GM20000 (cell line): ENCODE measurements at places on chromosomes 7 and 10.

GRCh38 chr10:15763006-15763405 lies 43.3 kb upstream of the ITGA8 start:
- DNase-seq, result no peak

DNA sequence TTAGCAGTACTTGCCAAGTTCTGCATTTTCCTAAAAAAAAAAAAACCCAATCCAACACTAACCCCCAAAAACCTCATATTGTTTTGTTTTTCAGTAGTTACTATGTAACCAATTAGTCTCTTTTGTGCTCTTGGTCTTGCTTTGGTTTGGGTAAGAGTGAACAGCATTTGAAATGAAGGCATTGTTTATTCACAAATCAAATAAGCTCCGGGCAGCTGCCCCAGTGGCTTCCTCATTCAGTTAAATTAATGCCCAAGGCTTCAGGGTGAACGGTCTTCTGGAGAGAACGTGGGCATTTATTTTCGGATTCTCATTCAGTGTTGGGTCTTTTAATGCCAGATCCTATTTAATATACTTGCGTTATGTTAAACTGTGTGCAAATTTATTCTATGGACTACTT lies 108.7 kb downstream of the GFRA1 start:
- DNase-seq, result no peak

GRCh38 chr10:48224979-48225560 lies 49.4 kb downstream of the FRMPD2 start:
- DNase-seq, result no peak

- DNase-seq, result no peak
Observed at GRCh38 chr7:2969398-2970306, 74.0 kb downstream of the CARD11 start.

GRCh38 chr7:134562136-134562535 lies 13.2 kb downstream of the AKR1B15 start:
- DNase-seq, result no peak

DNA sequence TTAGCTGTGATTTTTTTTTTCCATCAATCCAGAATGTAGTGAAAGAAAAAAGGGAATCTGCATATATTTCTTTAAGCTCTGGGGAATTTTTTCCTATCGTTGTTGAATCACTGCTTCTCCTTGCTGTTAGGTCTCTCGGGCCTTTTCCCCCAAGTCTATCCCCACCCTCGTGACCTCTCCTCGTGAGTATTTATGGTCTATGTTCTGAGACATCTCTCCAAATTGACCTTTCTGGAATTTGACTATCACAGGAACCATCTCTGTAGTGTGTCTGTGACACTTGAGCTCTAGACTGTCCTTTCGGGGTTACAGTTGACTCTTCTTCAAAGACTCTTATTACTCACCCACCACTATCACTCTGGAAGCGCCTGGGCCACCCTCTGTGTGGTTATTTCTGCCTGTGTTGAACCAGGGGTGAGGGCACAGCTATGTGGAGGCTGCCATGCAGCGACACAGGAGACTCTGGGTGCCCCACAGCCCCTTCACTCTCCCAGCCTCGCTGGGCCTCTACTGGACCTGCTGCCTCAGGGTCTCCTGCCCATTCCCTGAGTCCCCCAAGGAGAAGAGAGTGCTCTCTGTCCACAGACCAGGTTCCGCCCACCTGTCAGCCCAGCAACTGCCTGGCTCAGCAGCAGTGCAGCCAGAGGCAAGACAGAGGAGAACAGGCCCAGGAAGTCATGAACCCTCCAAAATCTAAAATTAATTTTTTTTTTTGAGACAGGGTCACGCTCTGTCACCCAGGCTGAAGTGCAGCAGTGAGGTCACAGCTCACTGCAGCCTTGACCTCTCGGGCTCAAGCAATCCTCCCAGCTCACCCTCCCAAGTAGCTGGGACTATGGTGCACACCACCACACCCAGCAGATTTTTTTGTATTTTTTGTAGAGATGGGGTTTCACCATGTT lies 45.7 kb upstream of the PTPRN2 start:
- no peak for DNase-seq

DNA sequence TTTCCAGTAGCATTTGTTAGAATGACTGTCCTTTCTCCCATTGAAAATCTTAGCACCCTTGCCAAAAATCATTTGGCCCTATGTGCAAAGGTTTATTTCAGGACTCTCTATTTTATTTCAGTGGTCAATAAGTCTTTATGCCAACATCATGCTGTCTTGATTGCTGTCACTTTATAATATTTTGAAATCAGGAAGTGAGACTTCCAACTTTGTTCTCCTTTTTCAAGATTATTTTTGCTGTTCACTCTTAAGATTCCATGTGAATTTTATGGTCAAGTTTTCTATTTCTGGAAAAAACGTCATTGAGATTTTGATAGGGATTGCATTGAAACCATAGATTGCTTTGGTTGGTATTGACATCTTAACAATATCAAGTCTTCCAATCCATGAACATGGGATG lies 65.1 kb downstream of the PAXIP1 start:
- DNase-seq, result no peak

- DNase-seq, result peak; percentile 59
Observed at GRCh38 chr7:35725280-35725680, 30.3 kb upstream of the HERPUD2 start.

DNA sequence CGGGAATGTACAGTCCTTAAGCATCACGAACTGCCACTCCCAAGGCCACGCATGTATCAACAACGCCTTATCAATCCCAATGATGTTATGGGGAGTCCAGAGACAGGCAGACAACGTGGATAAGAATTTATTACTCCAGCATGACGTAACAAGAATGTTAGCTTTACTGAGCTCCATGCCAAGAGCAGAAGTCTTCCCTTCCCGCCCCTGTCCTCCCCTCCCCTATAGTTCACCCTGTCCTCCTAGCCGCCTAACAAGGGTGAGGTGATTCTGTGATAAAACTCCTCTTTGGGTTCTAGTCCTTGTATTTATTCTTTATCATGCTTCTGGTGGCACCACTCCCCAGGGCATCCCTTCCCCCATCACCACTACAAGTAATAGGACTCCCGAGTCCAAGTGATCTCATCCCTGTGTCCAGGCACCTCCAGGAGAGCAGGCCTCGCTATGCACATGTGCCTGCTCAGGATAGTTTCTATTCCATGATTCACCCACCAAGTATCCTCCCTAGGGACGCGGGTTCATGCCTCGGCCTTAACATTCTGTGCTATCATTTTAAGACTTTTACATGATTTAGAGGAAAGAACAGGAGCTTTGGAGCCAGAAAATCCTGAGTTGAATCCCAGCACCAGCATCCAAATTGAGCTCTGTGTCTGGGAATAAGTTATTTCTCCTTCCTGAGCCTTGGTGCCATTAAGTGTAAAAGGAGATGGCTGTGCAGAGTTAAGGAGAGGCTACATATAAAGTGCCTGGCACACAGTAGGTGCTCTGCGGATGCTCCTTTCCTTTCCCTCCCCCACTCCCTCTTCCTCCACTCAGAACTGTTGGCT lies 15.4 kb downstream of the GSDME start:
- DNase-seq, result no peak

GRCh38 chr7:32881074-32881982 lies 10.2 kb downstream of the KBTBD2 start:
- no peak for DNase-seq

DNA sequence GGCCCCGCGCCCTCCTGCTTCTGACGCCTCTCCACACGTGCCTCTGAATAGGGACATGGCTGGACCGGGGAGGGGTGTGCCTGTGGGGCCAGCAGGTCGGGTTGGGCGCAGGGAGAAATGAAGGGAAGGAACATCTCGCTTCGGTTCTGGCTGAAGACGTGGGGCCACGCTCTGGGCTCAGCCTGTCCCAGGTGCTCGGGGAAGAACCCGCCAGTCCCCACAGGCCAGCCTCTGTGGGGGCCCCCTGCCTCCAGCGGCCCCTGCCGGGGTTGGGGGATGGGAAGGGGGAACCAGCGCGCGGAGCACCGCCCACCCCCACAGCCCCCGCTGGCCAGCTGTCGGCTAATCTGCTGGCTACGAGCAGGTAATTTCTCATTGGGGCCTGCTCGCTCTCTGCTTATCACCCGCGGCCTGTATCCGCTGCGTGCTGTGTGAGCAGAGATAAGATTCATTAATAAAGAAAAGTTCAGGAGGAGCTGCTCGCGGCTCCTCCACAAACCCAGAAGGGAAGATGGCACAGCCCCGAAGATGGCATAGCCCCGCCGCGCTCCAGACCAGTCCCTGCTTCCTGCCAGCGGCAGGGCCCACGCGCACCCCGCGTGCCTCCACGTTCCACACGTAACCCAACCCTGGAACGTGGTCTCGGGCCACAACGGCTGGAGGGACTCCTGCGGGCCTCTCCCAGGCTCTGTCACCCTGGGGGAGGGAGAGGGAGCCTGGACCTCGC lies 186.2 kb downstream of the ELFN1 start:
- DNase-seq, result no peak

DNA sequence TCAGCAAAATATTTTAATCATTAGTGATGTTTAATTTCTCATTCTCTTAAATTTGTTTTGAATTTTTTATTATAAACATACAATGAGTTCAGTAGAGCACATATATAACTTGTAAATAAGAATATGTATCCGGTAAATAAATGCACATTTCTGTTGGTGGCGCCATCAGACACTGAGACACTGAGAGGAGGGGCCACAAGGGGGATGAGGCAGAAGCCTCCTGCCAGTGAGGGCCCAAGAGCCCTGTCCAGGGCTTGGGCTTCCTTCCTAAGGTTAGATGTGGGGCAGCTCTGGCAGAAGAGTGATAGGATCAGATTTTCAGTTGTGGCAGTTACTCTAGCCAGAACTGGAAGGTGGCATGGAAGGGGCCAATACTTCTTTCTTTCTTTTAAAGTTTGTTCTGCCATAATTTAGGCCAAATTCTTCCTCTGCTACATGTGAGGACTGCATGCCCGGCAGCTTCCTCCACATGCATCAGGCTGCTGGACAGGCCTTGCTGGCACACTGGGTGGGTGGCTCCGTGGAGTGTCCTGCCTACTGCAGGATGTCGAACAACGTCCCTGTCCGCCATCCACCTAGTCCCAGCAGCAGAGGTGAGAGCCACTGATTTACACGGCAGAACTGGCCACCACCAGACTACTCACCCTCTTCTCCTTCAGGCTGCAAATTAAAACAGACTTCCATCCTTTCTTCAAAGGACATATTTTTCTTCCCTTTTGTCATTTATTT lies 13.2 kb downstream of the PTPRN2 start:
- DNase-seq, result no peak

DNA sequence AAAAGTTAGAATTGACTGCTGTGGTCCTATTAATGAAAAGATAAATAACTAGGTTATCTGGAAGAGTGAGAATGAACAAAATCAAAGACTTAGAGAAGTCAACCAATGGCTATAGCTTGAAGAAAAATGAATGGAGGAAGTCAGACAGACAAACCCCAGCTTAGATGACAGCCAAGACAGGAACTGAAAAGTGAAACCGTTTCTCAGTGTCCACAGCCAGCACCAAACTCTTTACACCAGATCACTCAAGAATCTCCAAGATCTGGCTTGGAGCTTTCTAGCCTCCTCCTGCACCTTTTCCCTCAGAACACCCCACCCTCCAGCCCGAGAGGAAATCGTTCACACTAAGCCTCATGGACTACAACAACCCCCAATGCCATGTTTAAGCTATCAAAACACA lies 167.0 kb downstream of the SFMBT2 start:
- peak; percentile 41 for DNase-seq

- no peak for DNase-seq
Observed at GRCh38 chr10:100999742-101000126, at the start of gene LZTS2. TSS of gene LZTS2 (plus strand) at chr10:100999808. CDS start at chr10:101002539, 2,731 bp downstream.

- DNase-seq, result no peak
Observed at GRCh38 chr7:107860279-107860961, 30.6 kb upstream of the DLD start.

DNA sequence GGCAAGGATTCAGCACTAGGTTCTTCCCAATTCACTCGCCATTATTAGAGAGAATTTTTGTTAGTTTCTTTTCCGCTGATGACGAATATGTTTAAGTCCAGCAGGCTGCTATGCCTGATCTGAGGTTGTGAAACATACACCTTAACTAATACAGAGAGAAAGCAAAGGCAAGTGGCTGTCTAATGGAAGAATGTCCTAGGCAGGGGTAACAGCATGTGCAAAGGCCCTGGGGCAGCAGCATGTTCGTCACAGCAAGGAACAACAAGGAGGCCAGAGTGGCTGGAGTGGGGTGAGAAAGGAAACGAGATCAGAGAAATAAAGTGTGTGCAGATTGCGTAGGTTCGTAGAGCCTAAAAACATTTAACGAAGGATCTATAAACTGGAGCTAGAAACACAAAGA lies 35.4 kb upstream of the CCDC7 start:
- DNase-seq, result no peak

- DNase-seq, result peak; percentile 26
Observed at GRCh38 chr7:21253740-21254687, 173.9 kb upstream of the SP4 start.

DNA sequence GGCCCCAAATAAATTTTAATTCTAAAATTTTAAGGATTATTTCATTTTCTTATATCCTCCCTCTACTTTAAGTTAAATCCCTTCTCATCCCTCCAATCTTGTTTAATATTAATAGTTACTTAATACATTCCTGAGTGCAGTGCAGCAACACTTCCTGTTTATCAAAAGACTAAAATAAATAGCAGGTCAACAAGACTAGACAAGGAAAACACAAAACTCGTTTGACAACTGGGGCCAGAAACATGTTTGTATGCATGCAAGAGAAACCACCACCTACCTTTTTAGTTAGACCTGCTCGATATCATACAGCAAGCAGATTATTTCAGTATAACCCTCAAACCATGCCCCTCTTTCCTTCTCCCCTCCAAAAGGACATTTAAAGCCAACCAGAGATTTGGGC lies 95.8 kb downstream of the PARD3 start:
- DNase-seq, result no peak

GRCh38 chr7:121519548-121520521 lies 123.7 kb upstream of the FAM3C start:
- DNase-seq, result no peak

- DNase-seq, result no peak
Observed at GRCh38 chr7:25821225-25821624, 330.8 kb upstream of the NFE2L3 start.

- DNase-seq, result no peak
Observed at GRCh38 chr10:43043773-43044447, 33.0 kb upstream of the RET start.

GRCh38 chr10:86281396-86281795 lies 85.2 kb downstream of the GRID1 start:
- no peak for DNase-seq

- no peak for DNase-seq
Observed at GRCh38 chr10:23512355-23513058, 73.6 kb downstream of the OTUD1 start.

DNA sequence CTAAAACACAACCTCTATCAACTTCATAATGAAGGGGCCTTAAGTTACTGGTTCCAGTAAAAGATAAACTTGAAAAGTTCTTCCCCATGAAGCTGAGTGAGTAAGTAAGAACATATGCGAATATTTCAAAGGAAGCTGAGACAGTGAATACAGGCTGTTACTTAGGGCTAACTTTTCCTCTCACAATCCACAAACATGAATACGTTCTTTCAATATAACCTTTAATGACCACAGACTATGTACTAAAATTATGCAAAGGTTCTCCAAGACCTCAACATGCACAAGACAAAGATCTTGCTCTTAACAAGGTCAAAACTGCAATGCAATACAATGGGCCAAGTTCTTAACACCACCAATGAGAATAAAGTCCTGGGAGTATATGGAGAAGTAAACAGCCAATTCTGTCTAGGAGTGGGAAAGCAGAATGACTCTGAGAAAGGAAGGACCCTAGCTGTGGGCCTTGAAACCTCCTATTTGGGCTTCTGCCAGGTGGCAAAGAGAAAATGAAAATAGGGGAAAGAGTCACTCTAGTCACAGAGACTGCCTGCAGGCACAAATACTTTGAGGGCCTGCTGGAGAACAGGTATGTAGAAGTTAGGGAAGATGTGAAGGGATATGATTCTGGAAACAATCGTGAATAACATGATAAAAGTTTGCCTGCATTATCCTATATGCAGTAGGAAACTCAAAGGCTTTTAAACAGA lies 43.7 kb downstream of the OSBPL3 start:
- no peak for DNase-seq

- no peak for DNase-seq
Observed at GRCh38 chr10:71770255-71770654, 3.1 kb downstream of the VSIR start.
